ENCODE measurements at places on chromosomes 5 and 9.

- no peak for DNase-seq
Observed at GRCh38 chr5:15452030-15452429, 48.0 kb upstream of the FBXL7 start.

DNA sequence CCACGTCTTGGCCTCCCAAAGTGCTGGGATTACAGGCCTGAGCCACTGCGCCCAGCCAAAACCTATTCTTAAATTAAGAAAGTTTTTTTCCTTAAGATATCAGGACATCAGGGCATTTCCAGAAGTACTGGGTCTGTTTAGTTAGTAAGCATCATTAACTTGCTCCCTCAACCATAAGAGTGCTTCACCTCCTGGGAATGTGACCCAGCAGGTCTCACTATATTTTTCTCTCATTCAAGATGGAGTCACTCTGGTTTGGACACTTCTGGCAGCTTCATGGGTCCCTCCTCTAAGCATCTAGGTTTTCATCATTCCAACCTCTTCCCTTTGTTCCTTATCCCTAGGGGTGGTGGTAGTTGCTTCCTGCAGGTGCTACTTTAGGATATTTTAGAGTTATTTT lies 10.3 kb upstream of the BRD3OS start:
- no peak for DNase-seq

DNA sequence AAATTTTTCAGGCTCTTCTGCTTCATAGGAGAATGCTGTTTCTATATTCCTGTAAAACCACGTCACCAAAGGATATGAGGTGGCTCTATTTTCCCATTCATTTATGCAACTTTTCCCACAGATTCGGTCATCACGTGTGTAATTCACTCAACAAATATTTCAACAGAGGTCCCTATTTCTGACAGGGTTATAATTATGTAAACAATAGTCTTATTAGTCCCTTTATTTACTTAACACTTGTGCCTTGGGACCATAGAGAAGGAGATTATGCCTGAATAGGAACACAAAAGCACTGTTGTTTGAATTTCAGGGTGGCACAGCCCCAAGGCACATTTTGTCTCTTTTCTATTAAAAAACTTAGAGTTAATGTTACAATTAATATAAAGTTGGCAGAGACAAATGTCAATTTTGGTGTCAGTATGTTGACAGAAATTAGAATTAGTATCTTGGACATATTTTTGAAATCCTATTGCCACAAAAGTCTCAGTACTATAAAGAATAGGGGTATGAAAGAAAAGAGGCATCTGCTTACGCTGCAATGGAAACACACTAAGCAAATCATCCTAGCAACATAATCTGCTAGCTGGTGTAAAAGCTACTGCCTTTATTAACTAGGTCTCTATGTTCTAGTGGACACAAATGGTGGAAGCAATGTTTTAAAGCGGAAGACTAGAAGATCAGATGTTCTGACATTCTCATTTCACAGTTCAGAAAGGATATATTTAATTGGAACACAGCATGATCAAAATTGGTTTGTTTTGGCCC lies 229.1 kb upstream of the TBCA start:
- DNase-seq = no peak

GRCh38 chr9:16930578-16930977 lies 60.1 kb upstream of the BNC2 start:
- no peak for DNase-seq

Data from cerebellar nuclear complex (tissue), 1 donor.